ENCODE measurements at places on chromosomes 6 and 20. TPM values are rescaled to one million over a fixed set of nuclear protein-coding genes. Genes with fewer than 3 reads are reported as not detected.

ATP9A gene
- 27.3 TPM for total RNA-seq

HSPA1L gene
- total RNA-seq = 1.9 TPM

KHDRBS2 gene
- total RNA-seq = 0.15 TPM

MATN4 gene
- 0.24 TPM for total RNA-seq

PROKR2 gene
- not detected for total RNA-seq

CRISP3 gene
- total RNA-seq = not detected

TLDC2 gene
- total RNA-seq = not detected

TTLL9 gene
- not detected for total RNA-seq

DEFB124 gene
- not detected for total RNA-seq

LY6G6D gene
- total RNA-seq = not detected

GPSM3 gene
- total RNA-seq = 4.5 TPM

MCHR2 gene
- not detected for total RNA-seq

ARG1 gene
- total RNA-seq = 1.2 TPM

TFAP2D gene
- total RNA-seq = not detected

CRIP3 gene
- total RNA-seq = 5.1 TPM

DDO gene
- total RNA-seq = 30.0 TPM

LST1 gene
- 4.0 TPM for total RNA-seq

C20orf144 gene
- total RNA-seq = not detected

FAM209B gene
- total RNA-seq = not detected

MRS2 gene
- total RNA-seq = 36.7 TPM

CLIC5 gene
- total RNA-seq = 357 TPM

SAMD5 gene
- total RNA-seq = 0.66 TPM

PSORS1C1 gene
- 2.8 TPM for total RNA-seq

ABHD16B gene
- total RNA-seq = not detected

MYLIP gene
- total RNA-seq = 22.5 TPM

GPX5 gene
- total RNA-seq = not detected

HLA-DMB gene
- 12.3 TPM for total RNA-seq

CALHM6 gene
- total RNA-seq = 1.6 TPM

FNDC1 gene
- total RNA-seq = 0.44 TPM

NHLRC1 gene
- total RNA-seq = 2.0 TPM

SLC22A1 gene
- total RNA-seq = not detected

APCDD1L gene
- 0.08 TPM for total RNA-seq

PGK2 gene
- not detected for total RNA-seq

SLC12A5 gene
- not detected for total RNA-seq

CFAP206 gene
- not detected for total RNA-seq

BIRC7 gene
- 0.44 TPM for total RNA-seq

OPRL1 gene
- total RNA-seq = 1.3 TPM

CST4 gene
- not detected for total RNA-seq

MUCL3 gene
- not detected for total RNA-seq

C6orf141 gene
- not detected for total RNA-seq

EFCAB8 gene
- total RNA-seq = not detected

SYCP2 gene
- 1.1 TPM for total RNA-seq

ANKRD66 gene
- not detected for total RNA-seq

ADTRP gene
- total RNA-seq = not detected

ARHGAP40 gene
- total RNA-seq = not detected

DZANK1 gene
- 1.2 TPM for total RNA-seq

LTB gene
- total RNA-seq = 0.47 TPM

SOX18 gene
- 33.7 TPM for total RNA-seq

LINC00237 gene
- total RNA-seq = not detected
